Activated CD4-positive, alpha-beta T cell treated with anti-CD3 and anti-CD28 coated beads for 4 hours (primary cell): ENCODE measurements at places on chromosomes 12 and 14.

DNA sequence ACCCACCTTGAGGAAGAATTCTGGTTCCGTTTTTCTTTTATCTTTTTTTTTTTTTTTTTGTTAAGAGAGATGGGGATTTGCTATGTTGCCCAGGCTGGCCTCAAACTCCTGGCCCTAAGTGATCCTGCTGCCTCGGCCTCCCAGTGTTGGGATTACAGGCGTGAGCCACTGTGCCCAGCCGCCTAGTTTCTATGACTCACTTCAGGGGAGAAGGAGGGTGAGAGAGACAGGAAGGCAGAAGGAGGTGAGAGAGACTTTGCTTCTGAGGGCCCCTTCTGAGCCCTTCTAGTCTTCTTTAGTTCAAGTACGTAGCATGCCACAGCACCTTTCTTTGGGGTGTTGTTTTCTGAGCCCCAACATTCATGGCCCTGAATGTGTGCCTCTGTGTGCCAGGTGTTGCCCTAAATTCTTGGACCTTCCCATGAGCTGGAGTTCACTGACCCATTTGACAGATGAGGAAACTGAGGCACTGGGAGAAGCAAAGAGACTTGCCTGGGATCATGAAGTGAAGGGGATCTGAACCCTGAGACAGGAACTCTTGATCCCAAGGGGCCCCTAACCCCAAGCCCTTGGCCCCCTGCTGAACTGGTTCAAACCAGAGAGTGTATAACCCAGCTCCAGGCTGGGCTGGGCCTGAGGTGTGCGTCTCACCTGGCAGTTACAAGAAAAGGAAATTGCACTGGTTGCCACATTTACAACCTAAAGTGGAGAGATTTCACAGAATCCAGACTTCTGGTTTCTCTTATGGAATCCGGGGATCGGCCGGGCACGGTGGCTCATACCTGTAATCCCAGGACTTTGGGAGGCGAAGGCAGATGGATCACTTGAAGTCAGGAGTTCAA, 20.8 kb downstream of the SH2B3 start:
- DNase-seq, result no peak

- DNase-seq, result no peak
Observed at GRCh38 chr12:32884962-32885361, 11.6 kb downstream of the PKP2 start.

- DNase-seq, result no peak
Observed at GRCh38 chr14:68788275-68788995, 4.4 kb downstream of the ZFP36L1 start.

DNA sequence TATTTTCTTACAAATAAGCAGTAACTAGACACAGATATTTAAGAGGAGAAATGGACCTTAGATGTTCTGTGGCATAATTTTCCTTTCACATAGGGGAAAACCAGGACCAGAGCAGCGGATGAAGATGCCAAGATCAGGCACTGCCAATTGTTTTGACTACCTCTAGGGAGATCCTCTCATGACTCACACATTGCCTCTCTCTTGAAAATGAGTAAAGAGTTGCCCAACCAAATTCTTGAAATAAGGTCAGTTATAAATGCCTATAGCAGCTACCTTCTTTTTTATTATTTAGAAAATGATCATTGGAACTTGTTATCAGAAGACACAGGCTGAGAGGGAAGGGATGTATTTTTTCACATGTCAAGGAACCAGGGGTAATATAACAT, 263.4 kb upstream of the PLEKHG7 start:
- DNase-seq, result no peak

GRCh38 chr14:70188322-70188658, 461 bp downstream of the SLC8A3 start:
- no peak for DNase-seq

DNA sequence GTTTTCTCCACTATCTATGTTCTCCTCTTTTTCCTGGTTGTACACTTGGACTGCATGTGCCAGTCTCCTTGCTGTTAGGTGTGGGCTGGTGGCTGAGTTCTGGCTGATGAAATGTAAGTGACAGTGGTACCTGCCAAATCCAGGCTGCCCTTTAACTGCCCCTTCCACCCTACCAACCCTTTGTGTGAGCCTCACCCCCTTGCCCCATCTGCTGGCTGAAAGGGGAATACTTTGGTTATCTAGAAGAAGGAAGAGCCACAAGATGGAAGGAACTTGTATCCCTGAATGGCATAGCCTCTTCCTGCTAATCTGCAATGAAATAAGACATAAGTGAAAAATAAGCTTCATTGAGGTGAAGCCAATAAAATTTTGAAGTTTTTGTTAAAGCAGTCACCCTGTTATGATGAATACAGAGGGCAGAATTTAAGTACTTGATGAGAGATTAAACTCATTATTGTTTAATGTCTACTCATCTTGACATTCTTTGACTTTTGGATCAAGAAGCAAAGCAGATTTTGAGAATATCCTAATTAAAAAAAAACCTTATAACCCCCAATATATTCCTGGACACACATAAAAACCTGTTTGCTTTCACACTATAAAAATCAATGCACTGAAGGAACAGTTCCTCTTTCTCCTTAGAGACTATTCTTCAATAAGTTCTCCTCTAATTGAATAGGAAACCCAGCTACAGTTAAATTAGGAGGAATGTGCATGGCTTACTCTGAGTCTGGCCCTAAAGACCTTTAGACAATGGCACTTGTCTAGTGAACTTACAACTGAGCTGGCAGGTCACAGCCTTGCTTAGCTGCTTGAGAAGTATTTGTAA, 262.6 kb upstream of the BTG1 start:
- no peak for DNase-seq

DNA sequence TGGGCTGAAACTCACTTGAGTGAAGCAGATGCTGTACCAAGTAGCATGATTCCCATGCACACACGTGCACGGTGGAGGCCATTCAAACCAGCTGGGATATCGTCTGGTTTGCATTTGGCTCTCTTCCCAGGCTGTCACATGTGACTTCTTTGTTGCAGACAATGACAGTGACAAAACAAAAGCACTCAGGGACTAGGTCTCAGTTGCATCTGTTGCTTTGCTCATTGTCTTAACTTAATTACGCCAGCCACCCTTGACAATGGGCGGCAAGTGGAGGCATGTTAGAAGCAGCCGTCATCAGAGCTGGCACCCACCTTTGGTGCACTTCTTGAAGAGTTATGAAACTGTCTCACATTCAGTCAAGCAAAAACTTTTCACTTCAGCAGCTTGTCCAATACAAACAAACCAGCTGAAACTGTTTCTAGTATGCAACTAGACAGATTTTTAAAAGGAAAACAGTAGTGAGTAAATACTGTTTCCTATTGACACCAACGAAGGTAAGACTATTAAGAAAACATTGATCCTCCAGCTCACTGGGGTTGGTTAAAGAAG, 74.3 kb downstream of the IGF1 start:
- no peak for DNase-seq

- no peak for DNase-seq
Observed at GRCh38 chr12:12156116-12156515, 85.4 kb downstream of the BCL2L14 start.
